ENCODE measurements at places on chromosomes 11 and 22.

DNA sequence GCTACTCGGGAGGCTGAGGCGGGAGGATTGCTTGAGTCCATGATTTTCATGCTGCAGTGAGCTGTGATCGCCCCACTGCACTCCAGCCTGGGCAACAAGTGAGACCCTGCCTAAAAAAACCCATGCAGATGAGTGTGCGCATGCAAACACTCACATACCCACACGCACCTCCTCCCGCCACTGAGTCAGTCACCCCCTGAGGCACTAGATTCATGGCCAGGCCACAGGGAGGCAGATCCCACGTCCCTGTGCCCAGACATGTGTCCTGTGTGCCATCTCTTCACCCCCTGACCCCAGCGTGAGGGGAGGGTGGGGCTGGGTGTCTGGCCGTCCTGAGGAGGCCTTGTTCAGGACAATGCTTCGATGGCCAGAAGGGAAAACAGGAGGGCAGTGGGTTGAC, 15.5 kb downstream of the RELT start:
- H3K4me1 ChIP-seq = peaks cover 35% of the 10 kb centered on the region
- H3K4me3 ChIP-seq = no peak overlapping the region
- H3K36me3 ChIP-seq = peaks cover 5% of the 10 kb centered on the region

- peaks cover 16% of the 10 kb centered on the region for H3K4me1 ChIP-seq
- DNase-seq = no peak
- no peaks in the 10 kb centered on the region for H3K36me3 ChIP-seq
Measured at GRCh38 chr11:128735935-128736605, 42.2 kb downstream of the FLI1 start.

- no peak for DNase-seq
- H3K4me1 ChIP-seq = peaks cover 27% of the 10 kb centered on the region
- H3K4me3 ChIP-seq = no peak overlapping the region
- H3K27ac ChIP-seq = no peak overlapping the region
- H3K27me3 ChIP-seq = no peaks in the 10 kb centered on the region
- no peaks in the 10 kb centered on the region for H3K36me3 ChIP-seq
Measured at GRCh38 chr11:122807731-122808477, 30.4 kb upstream of the CRTAM start.

DNA sequence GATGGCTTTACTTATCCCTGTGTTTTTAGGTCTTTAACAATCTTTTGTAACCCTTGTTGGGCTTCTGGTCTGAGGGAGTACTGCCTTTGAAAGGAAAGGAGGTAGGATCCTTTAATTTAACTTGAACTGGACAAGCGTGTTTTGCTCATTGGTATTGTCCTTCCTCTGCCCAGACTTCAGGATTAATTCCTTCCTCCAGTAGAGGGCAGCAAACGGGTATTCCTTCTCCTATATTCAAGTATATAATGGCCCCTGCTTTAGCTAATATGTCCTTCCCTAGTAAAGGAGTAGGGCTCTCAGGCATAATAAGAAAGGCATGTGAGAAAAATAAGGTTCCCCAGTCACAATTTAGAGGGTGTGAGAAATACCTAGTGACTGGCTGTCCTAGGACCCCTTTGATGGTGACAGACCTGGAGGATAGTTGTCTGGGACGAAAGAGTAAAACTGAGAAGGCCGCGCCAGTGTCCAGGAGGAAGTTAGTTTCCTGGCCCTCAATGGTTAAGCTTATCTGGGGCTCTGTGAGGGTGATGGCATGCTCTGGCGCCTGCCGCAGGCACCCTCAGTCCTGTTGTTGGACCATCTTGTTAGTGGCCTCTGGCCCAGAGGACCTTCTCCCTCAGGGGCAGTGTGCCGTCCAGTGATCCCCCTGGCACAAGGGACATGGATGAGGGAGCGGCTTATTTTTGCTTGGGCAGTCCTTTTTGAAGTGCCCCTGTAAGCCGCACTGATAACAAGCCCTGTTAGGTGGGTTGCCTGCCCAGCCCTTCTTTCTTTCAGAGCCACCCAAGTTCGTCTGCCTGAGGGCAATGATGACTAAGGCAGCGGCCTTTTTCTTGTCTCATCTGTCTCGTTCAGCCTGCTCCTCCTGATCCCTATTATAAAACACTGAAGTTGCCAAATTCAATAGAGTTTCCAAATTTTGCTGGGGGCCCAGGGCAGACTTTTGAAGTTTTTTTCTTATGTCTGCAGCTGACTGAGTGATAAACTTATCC, 51.8 kb downstream of the C11orf71 start:
- no peaks in the 10 kb centered on the region for H3K36me3 ChIP-seq
- no peaks in the 10 kb centered on the region for H3K27me3 ChIP-seq
- peak overlapping the region; percentile 38 for H3K27ac ChIP-seq
- H3K4me1 ChIP-seq = peaks cover 12% of the 10 kb centered on the region
- no peak overlapping the region for H3K4me3 ChIP-seq
- DNase-seq = no peak

DNA sequence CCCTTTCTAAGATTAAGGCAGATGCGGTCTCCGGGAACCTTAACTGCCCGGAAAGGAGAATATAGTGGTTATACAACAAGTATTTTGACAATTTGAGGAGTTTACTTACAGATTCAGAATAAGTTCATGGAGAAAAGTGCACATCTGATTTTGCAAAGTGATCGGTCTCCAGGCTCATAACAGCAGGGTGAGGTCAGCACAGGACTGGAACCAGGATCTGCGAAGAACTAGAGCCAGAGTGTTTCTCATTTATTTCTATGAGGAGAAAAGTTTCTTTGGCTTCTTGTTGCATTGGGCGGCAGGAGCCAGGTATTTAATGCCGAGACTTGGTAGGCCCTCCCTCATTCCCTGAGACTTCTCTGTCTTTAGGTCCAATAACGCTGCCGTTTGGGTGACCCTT, 3.7 kb downstream of the ADAMTS15 start:
- peak overlapping the region; percentile 61 for H3K4me3 ChIP-seq
- no peak overlapping the region for H3K27ac ChIP-seq
- no peaks in the 10 kb centered on the region for H3K36me3 ChIP-seq
- DNase-seq = no peak
- peaks cover 40% of the 10 kb centered on the region for H3K4me1 ChIP-seq

DNA sequence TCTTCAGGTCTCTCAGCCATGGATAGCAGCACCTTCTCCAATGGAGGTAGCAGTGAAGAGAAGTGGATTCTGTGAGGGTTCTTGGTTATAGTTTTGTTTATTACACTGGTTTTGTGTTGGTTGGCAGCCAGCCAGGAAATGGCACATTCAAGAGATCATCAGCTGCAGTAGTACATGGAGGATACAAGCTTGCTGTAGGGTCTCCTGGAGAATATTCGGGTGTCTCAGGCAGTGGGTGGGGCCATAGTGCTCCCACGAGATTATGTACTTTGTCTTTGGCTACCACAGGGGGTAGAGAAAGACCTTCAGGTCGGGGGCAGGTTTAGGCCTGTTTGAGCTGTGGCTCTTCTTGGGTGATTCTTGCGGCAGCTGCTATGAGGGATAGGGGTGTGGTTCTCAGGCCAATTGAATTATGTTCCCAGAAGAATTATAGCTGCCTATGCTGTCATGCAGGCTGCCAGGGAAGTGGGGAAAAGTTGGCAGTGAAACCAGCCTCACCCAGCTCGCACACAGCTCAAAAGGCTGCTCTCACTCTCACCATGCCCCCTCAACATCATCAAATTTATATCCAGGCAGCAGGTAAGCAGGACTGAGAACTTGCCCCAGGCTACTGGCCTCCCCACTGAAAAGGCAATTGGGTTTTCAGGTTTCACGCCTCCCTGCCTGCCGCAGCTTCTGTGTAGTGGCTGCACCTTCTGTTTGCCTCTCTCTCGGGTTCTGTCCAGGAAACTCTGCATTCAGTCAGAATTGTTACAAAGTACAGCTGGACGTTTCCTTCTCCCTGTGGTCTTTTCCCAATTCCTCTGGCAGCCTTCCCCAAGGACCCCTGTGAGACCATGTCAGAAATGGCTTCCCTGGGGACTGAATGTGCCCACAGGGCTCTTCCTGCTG, 435.5 kb downstream of the LUZP2 start:
- no peaks in the 10 kb centered on the region for H3K4me1 ChIP-seq
- no peaks in the 10 kb centered on the region for H3K36me3 ChIP-seq
- DNase-seq = no peak
- H3K4me3 ChIP-seq = no peak overlapping the region

DNA sequence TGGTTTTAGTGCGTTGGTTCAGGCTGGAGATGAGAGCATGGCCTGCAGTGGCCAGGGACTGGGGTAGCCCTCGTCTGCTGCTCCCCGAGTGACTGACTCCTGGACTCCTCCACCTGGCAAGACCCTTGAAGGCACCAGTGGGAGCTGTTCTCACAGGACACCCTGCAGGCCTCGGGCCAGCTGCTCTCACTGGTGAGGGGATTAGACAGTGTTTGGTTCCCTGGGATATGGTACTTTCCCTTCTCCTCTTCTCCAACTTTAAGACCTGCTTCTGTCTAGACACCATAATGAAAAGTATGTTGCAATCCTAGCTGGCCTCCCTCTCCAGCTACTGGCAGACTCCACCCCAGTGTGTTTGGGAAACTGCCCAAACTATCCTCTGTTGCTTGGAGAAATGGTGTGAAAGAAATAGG, 168.8 kb upstream of the CADM1 start:
- H3K27me3 ChIP-seq = peaks cover 6% of the 10 kb centered on the region
- H3K36me3 ChIP-seq = no peaks in the 10 kb centered on the region
- H3K27ac ChIP-seq = no peak overlapping the region
- peaks cover 6% of the 10 kb centered on the region for H3K4me1 ChIP-seq

DNA sequence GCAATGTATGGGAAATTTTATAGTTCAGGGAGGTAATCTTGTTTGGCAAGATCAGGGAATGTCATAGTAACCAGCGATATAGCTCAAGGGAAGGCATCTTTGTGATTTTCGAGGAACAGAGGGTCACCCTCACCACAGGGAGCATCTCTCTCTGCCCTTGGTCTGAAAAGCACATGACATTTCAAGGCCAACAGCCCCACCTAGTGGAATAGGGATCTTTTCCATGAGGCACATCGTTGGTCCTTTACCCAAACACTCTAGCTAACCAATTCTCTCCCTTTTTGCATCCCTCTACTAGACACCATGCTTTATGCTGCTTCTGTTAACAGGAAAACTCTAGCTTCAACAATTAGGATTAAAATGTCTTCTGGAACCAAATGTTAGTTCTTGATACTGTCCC, 179.0 kb downstream of the GRM5 start:
- no peak overlapping the region for H3K4me3 ChIP-seq
- H3K36me3 ChIP-seq = no peaks in the 10 kb centered on the region
- no peaks in the 10 kb centered on the region for H3K4me1 ChIP-seq

DNA sequence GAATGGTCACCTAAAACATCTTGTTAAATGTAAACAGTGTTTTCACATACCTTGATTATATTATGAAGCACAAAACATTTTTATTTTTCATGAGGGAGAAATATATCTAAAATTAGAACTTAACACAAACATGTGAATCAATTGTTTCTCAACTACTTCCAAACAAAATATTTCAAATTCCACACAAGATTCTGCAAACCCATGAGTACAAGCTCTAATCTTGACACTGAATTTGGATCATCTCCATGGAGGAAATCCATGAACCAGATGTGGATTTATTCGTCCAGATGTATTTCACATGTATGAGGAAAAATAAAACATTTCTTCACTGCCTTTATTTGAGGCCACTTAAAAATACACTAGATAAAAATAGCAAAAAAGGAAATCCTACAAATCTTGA, 184.2 kb downstream of the SBF2 start:
- H3K27ac ChIP-seq = peak overlapping the region; percentile 53
- no peaks in the 10 kb centered on the region for H3K27me3 ChIP-seq
- H3K4me3 ChIP-seq = no peak overlapping the region
- no peaks in the 10 kb centered on the region for H3K36me3 ChIP-seq
- no peak for DNase-seq

DNA sequence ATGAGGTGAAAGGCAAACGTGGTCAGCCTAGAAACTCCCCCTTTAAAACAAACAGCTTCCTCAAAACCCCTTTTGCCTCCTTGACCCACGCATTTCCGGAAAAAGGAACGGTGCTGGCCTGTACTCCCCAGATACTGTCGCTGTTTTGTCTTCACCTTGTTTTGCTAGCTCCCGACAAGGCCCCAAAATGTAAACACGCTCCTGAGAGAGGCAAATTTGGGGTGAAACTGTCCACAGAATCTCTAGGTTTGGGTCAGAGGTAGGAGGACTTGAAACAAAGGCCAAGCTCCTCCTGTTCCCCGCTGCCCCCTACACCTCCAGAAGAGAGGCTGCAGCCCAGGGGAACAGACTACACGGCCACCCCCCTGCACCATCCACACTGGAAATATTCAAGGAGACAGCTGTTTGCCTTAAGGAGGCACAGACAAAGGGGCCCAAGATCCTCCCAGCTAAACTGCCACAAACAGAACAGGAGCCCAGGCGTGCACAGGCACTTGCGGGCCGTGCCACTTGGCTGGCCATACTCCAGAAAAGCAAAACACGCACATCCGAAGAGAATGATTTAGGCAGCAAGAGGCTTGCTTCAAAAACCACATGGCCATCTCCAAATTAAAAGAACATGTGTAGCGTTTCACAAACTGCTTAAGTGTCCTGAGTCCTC, 160.5 kb upstream of the GRK3 start:
- peaks cover 47% of the 10 kb centered on the region for H3K4me1 ChIP-seq
- peak overlapping the region; percentile 63 for H3K4me3 ChIP-seq
- no peak for DNase-seq

DNA sequence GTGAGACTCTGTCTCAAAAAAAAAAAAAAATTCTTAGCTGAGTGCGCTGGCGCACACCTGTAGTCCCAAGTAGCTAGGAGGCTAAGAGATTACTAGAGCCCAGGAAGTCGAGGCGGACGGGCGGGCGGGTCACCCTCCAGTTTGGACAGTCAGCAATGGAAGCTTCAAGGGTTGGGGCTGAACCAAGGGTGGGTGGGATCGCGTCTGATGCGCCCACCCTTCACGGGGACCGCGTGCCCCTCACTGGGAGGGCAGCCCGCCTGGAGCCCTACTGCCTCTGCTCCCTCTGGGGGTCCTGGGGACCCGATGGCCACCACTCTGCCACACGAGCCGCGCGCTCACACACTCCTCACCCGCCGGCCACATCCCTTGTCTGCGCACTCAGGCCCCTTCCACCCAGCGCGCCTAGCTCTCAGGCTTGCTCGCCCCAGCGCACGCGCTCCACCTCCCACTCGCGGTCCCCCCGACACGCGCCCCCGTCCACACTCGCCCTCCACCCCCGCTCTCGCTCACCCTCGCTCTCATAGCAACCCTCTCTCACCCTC, 494 bp downstream of the CHID1 start:
- DNase-seq = no peak
- peak overlapping the region; percentile 68 for H3K4me3 ChIP-seq
- H3K4me1 ChIP-seq = peaks cover 34% of the 10 kb centered on the region
- peak overlapping the region; percentile 94 for H3K27ac ChIP-seq
- H3K36me3 ChIP-seq = peaks cover 4% of the 10 kb centered on the region
- H3K27me3 ChIP-seq = no peaks in the 10 kb centered on the region

DNA sequence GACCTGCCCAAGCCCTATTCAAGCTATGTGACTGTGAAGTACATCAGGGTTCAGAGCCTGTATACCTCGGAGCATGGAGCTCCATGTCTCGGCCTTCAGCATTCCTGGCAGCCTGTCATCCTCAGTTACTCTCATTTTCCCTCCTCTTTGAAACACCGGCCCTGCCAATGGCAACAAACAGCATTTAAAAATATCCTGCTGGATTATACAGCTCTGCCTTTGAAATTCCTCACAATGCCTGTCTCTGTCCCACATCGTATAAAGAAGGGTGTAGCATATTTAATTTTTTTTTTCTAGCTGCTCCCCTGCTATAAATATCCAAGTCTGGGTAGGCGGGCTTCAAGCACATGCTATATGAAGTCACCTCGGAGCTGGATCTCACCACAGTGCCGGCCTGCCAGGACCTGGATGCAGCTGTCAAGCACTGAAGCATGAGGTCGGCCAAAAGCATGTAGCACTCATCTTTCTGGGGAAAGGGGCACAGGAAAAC, 11.8 kb downstream of the ABTB2 start:
- H3K4me3 ChIP-seq = no peak overlapping the region
- H3K27me3 ChIP-seq = no peaks in the 10 kb centered on the region
- peaks cover 61% of the 10 kb centered on the region for H3K4me1 ChIP-seq
- no peaks in the 10 kb centered on the region for H3K36me3 ChIP-seq
- peak overlapping the region; percentile 71 for H3K27ac ChIP-seq

Data from suprapubic skin (tissue), 4 donors.